ENCODE measurements at places on chromosomes 2 and 18.

DNA sequence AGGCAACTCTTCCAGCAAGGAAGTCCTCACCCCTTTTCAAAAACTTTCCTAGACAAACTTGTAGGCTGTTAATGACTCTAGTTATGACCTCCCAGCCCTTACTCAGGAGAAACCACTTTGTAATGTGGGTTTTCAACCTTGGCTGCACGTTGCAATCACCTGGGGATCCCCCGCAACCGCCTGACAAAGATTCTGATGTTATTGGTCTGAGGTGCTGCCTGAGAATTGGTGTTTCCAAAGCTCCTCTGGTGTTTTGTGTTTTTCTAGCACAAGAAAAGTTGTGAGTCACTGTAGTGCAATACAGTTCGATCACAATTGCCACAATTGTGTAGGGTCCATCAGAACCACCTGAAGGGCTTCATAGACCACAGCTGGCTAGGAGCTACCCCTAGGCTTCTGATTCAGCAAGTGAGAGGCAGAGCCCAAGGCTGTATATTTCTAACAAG is 121.6 kb downstream of the SP100 start:
- DNase-seq, result peak; percentile 12

DNA sequence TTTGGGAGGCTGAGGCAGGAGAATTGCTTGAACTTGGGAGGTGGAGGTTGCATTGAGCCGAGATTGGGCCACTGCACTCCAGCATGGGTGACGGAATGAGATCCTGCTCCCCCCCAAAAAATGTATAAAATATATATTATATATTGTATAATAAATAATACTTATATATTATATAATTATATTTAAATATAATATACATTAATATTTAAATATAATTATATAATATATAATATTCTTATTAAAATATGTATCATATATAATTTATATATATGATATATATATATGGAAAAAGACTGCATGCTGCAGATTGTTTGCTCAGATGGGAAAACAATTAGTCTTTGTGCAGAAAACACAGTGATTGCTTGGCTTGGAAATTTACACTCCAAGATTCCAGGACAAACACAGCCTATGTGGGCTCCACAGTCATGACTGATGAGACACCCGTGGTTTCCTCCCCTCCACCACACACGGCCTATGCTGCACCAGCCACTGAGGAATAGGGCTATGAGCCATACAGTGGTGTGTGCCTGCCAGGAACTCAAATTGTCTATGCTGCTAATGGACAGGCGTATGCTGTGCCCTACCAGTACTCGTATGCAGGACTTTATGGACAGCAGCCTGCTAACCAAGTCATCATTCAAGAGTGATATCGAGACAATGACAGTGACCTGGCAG is 30.0 kb downstream of the PMAIP1 start:
- no peak for DNase-seq

DNA sequence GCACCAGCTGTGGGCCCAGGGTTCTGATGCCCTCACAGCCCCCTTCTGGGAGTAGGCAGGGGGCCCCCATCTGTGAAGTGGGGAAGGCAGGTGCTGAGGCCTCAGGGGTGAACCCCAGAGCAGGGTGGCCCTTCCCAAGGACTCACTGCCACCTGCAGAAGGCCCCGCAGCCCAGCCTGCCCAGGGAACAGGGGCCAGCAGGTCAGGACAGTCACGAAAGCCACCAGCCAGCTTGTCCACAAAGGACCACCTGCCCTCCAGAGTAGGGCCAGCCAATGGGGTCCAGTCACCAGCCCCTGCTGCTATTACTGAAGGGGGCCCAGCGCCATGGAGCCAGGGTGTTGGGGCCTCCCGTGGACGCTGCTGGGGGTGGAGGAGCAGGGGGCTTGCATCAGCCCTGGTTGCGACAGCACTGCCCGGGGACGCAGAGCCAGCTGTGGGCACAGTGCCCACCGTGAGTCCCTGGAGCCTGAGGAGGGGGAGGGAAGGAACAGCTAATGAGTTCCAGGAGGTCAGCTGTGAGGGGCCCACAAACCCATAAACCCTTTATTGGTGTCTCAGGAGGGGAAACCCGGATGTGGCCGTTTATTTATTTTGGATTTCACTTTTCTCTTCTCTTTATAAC is 11.5 kb upstream of the SNED1 start:
- DNase-seq, result no peak

DNA sequence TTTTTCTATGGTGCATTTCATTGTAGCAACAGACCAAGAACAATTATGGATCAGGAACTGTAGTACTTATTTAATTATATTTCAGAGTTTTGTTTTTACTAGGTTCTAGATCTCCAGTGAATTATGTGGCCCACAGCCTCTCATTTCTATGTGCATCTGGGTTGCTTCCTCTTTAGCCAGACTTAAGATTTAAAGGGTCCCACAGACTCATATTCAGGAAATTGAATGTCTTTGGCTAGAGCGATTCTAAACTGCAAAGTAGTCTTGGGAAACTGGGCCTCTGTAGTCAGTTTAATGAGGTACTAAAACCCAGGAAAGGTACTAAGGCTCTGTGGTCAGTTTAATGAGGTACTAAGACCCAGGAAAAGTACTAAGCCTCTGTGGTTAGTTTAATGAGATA is 94.4 kb downstream of the LYPD6B start:
- no peak for DNase-seq

DNA sequence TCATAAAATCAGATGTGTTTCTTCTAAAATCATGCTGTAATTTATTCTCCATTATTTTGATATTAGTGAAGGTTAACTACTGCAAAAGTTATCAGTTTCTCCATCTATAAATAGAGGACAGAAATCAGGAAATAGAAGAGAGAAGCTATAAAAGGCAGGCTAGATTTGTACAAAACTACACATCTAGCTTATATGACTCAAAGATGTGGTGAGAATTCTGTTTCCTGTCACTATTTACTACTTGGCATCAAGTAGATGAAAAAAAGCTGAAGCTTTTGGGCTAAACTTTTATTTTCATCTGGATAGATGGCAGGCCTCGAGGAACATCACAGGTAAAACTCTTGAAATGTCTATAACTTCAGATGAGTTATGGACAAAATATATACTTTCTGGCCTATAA is 49.8 kb upstream of the NAB1 start:
- DNase-seq, result no peak

DNA sequence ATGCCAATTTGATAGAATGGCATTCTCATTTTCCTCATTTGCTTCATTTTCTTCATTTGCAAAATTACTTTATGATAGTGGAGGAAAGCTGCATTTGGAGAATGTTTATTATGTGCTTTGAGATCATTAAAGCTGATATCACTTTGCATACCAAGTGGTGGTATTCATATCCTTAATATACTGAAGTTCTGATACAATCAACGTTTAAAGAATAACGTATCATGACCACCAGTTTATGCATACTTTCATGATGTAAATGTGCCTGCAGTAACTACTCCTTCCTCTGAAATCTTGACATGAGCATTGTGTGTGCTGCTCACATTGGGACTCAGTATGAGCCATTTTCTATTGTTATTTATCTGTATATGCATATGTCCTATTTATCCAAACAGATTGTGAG is 302.1 kb downstream of the ARHGAP15 start:
- no peak for DNase-seq

GRCh38 chr2:30266051-30266621 is 34.8 kb downstream of the LBH start:
- peak; percentile 54 for DNase-seq

DNA sequence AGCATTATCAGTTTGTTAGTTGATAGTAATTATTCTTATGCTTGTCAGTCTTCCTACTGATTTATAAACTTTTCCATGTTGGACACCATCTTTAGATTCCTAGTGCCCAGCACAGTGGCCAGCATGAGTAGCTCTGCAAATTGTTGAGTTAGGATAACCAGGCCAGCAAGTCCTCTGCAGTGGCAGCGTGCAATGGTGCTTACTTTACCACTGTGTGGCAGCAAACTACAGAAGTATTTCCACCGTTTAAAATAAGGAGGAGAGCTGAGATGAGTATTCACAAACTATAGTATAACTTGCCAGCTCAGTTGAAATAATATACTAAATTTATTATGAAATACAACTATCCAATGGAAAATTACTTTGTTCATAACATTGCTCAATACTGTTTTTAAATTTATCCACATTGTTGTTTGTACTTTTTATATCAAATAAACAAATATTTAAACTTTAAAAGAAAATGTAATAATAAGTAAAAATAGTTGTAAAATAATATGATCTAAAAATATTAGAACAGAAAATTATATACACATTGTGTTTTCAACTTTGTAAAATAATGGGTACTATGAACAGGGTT is 9.3 kb upstream of the THADA start:
- DNase-seq, result peak; percentile 34

DNA sequence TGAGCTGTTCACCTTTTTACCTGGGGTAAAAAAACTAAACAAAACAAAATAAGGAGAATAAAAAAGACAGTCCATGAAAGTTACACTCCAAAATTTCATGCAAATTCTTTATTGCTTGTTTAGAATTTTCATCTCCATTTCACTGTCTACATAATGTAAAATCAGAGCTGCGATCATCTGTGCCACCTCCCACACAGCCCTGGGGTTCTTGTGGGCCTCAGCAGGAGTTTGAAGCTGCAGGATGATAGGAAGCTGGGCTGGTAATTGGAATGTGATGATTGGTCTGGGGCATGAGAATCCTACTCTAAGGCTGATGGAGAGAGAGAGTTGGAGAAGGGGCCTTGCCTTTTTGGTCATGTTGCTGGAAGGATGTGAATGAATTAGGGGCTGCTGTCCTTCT is 4.2 kb upstream of the LHCGR start:
- DNase-seq, result no peak

DNA sequence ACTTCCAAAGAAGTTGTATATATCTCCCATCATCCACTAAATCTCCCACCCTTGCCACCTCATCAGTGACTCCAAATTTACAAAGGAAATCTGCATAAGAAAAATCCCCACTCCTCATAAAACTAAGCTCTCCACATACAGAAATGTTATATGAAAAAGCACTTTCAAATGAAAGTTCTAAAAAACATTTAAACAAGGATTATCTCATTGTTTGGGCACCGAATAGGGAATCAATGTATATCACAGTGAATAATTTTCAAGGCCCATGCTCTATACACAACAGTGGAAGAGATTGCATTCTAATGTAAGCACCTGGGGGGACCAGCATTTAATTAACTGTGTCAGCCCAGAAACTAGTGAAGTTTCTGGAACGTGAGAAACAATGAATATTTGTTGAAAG is 70.1 kb downstream of the OSR1 start:
- no peak for DNase-seq

DNA sequence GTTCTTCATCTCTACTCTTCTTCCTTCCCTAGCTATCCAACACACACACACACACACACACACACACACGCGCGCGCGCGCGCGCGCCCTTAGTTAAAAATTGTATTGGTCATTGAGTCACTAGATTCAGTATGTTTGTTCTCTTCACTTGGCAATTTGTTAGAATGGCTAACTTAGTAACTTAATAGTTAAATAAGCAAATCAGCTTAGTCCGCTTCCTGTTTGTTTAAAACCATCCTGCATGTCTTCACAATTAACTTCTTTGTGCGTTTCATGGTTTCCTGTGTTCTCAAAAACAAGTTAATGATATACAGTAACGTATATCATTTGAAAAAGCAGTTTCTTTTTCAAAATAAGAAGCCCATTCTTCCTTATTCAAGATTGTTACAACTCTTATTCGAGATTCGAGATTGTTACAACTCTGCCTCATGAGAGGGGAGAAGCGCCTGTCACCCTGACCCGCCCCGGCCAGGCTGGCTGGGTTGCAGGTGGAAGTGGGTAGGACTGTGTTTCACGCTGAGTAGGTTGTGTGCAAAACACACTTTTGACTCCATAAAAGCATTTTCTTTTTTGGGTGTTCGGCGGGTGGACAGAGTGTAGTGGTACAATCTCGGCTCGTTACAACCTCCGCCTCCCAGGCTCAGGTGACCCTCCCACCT is 9.5 kb upstream of the CNNM3 start:
- DNase-seq, result peak; percentile 39
